CD4-positive, alpha-beta T cell (primary cell): ENCODE measurements at places on chromosomes 7 and 10. TPM values are rescaled to one million over a fixed set of nuclear protein-coding genes. Genes with fewer than 3 reads are reported as not detected.

AGMO gene
- not detected for total RNA-seq

PPP1R3C gene
- not detected for total RNA-seq

RNF32 gene
- total RNA-seq: not detected

DNA sequence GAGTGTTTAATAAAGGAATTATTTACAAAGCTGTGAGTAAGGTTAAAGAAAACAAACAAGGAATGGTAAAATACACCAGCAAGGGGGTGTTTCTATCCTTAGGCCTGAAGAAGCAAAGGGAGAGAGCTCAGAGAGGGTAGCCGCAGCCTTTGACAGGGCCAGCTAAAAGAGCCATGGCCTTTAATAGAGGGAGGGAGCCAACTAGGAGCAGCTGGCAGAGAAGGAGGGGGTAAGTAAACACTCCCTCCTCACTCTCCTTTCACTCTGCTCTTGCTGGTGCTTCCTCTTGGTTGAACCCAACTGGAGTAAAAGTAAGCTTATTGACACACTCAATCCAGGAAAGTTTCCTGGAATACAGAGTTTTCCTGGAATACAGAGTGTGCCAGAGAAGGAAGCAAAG lies 87.5 kb downstream of the CH25H start:
- DNase-seq: no peak

DNA sequence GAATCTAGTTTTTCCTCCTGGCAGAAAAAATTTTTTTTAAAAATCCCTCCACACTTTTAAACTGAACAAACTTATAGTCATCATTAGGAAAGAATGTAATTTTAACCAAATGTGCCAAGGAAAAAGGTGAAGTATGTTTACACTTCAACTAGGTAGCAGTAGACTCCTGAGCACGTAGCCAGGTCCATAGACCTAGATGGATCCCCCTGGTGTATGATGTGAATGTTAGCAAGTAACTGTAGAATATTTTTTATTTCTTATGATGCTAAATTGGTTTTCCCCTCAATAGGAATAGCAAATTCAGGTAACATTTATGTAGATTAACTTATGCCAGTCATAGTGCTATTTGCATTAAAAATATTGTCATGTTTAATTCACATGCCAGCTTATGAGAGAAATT lies 19.6 kb downstream of the CABCOCO1 start:
- no peak for DNase-seq

- DNase-seq: no peak
These were observed 22.6 kb upstream of the ICA1 start for GRCh38 chr7:8284606-8285005.

GRCh38 chr7:46317256-46317655 lies 396.2 kb upstream of the IGFBP3 start:
- no peak for DNase-seq

DNA sequence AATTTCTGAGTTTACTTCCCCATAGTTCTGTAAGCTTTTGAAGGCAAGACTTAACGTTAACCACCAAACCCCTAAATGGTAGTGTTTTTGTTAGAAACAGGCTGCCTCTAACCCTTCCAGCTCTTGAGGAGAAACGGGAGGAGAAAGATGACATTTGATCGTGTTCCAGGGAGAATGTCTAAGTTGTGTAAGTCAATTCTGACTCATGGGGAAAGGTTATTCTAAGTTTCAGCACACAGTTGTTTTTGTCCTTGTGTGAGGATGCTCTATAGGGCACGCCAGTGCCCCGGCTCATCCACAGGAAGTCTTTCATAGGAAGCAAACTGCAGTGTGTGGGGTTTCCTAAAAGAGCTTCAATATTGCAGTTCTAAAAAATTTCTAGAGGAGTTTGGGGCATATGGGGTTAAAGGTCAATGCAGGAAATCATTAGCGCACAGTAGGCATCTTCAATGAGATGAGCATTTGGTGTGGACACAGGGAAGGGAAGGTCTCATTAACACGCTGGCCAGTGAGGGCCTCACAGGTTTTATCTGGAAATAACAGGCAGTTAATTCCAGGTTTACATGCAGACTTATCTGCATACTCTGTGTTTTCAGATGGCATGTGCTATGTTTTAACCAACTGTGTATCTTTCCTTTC lies 638.2 kb upstream of the IGFBP3 start:
- DNase-seq: no peak

- no peak for DNase-seq
These were observed 228.8 kb downstream of the TRIL start for GRCh38 chr7:28729281-28729680.
